ACHN (cell line): ENCODE measurements at places on chromosomes 2 and 18.

- DNase-seq: peak; percentile 95
Measured at GRCh38 chr2:166375736-166376487, at the start of gene SCN9A. Gene SCN9A (minus strand): TSS chr2:166375944. CDS start chr2:166311756, 64,188 bp downstream.

DNA sequence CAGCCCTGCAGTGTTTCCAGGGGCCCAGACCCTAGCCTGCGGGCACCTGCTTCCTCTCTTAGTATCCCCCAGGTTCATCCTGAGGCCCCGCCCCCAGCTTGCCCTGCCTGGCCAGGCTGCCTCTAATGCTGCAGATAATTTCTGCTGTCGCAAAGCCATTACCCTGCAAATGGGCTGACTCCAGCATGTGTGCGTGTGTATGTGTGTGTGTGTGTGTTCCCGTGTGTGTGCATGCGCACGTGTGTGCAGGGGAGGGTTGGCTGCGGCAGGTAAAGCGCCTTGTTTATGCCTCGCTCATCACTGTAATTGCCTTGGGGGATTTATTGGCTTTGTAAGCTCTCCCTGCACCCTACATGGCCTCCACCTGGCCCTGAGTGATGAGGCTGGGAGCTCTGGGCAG lies 7.6 kb upstream of the PRSS56 start:
- DNase-seq: no peak

GRCh38 chr2:46540496-46541331 lies 61.3 kb downstream of the TMEM247 start:
- peak; percentile 62 for DNase-seq

- DNase-seq: no peak
Measured at GRCh38 chr2:169005080-169005598, 26.0 kb downstream of the ABCB11 start.

DNA sequence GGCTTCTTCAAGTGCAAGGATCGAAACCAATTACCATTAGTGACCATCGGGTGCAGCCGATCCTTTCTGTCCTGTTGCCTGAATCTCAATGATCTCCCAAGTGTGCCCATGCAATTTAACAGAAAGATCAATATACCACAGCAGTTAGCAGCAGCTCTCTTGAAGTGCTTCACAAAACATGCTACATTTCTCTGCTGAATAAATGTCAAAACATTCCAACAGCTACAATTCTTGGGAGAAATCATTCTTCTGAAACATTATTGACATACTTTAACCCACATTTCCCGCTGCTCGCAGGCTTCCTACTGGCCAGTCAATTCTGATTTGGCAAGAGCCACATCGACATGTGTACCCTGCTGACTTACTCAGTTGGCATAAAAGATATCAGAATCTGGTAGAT lies 907.7 kb downstream of the TMEM182 start:
- DNase-seq: no peak

GRCh38 chr2:227022608-227023007 lies 141.4 kb downstream of the COL4A4 start:
- no peak for DNase-seq

- peak; percentile 51 for DNase-seq
Measured at GRCh38 chr2:231191896-231192872, 6.2 kb upstream of the ARMC9 start.

DNA sequence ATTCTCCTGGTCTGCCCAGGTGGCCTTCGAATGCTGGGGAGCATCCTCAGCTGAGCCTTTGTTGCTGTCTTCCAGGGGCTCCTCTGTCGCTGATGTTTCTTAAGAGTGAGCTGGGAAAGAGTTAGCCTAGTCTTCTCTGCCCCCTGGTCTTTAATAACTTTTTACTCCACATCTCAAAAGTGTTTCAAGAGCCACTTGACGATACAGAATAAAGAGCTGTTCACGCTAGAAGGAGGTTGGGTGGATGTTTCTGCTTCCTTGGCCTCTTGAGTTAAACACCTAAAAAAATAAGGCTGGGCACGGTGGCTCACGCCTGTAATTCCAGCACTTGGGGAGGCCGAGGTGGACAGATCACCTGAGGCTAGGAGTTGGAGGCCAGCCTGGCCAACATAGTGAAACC lies 2.8 kb upstream of the BUB1 start:
- no peak for DNase-seq

DNA sequence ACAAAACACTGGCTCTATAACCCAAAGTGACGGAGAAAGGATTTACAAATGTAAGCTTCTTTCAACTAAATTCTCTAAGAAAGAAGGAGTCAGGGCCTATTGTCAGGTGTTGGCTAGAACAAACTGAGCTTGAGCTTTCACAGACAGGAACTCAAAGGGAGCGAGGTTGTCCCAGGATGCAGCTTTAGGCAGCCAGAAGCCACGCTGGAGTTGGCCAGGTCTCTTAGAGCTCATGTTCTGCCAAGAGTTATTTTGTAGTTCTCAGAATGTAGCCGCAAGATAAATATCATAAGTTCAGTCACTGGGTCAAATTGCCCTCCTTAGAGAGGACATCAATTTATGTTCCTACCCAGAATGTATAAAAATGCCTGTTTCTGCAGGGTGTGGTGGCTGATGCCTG lies 54.1 kb upstream of the GREB1L start:
- no peak for DNase-seq

DNA sequence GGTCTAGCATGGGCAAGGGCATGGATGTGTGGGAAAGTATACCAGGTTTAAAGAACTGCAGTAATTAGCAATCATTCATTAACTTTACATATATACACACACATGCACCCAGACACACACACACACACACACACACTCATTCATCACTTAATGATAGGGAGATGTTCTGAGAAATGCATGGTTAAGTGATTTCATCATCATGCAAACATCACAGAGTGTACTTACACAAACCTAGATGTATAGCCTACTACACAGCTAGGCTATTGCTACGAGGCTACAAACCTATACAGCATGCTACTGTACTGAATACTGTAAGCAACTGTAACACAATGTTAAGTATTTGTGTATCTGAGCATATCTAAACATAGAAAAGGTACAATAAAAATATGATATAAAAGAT lies 83.6 kb downstream of the COLEC12 start:
- DNase-seq: no peak
